ENCODE measurements at places on chromosomes 7 and 10.
A peak's percentile ranks its signal among the peaks of the same experiment; 100 is the strongest.

GRCh38 chr7:139915864-139916716 is 87.0 kb downstream of the TBXAS1 start:
- peak; percentile 98 for DNase-seq

- peak; percentile 84 for DNase-seq
These were observed 98.5 kb downstream of the CABCOCO1 start for GRCh38 chr10:61760943-61761824.

- DNase-seq = no peak
These were observed 757 bp upstream of the GRID1 start for GRCh38 chr10:86367152-86367951.

DNA sequence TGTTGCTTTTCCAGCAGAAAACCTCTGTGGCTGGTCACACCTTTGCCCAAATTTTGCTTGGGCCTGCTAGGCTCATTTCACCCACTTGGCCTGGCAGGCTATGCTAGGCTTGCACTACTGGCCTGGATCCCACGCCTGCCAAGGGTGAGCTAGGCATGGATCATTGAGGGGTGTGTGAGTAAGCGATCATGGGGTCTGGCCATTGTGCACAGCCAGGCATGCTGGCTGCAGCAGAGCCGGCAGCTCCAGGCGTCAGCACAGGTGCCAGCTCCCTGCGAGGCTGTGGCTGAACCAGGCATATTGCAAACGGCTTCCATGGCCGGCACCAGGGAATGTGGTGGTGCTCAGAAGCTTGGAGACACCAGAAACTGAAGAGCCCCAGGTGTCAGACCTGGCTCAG is 19.2 kb downstream of the CFAP70 start:
- no peak for DNase-seq

- DNase-seq = peak; percentile 6
These were observed 19.3 kb downstream of the MYO1G start for GRCh38 chr7:44959433-44959951.

- DNase-seq = peak; percentile 34
These were observed 25.6 kb downstream of the HPS6 start for GRCh38 chr10:102090772-102091171.

- DNase-seq = no peak
These were observed 17.9 kb downstream of the EBF3 start for GRCh38 chr10:129945941-129946760.

GRCh38 chr7:96495751-96496216 is 173.9 kb upstream of the SLC25A13 start:
- DNase-seq = no peak

GRCh38 chr10:111082102-111082975 is 5.5 kb downstream of the ADRA2A start:
- DNase-seq = no peak

GRCh38 chr7:37394158-37394557 is 54.5 kb downstream of the ELMO1 start:
- no peak for DNase-seq

DNA sequence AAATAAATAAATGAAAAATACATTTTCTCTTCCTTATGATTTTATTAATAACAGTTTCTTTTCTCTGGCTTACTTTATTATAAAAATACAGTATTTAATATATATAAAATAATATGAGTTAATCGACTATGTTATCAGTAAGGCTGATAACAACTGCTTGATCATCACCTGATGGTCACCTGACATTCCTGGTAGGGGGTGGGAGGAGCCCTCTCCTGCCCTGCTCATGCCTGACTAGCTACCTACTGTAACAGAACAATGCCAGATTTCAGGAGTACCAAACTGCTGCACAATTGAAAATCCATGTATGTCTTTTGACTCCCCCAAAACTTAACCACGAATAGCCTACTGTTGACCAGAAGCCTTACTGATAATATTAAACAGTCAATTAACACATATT is 1.3 kb upstream of the APBB1IP start:
- DNase-seq = no peak

- DNase-seq = no peak
These were observed 16.3 kb upstream of the ABLIM1 start for GRCh38 chr10:114674346-114674745.

DNA sequence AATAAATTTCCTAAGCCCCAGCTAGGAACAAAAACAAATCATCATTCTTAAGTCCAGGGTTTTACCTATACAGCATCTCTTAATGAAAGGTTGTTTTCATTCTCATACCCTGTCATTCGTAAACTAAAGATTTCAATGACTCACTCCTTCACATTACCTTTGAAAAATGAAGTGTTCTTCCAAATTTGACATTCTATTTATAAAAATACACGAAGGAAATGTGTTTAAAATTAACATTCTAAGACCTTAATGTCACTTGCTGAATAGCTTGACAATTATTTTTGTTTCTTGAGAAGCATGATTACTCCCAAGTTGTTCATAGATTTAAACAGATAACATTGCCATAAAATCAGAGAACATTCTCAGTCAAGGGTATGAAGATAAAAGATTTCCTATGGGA is 1188.3 kb upstream of the SORCS1 start:
- DNase-seq = no peak

GRCh38 chr10:21754410-21755011 is 220.5 kb downstream of the MLLT10 start:
- no peak for DNase-seq

DNA sequence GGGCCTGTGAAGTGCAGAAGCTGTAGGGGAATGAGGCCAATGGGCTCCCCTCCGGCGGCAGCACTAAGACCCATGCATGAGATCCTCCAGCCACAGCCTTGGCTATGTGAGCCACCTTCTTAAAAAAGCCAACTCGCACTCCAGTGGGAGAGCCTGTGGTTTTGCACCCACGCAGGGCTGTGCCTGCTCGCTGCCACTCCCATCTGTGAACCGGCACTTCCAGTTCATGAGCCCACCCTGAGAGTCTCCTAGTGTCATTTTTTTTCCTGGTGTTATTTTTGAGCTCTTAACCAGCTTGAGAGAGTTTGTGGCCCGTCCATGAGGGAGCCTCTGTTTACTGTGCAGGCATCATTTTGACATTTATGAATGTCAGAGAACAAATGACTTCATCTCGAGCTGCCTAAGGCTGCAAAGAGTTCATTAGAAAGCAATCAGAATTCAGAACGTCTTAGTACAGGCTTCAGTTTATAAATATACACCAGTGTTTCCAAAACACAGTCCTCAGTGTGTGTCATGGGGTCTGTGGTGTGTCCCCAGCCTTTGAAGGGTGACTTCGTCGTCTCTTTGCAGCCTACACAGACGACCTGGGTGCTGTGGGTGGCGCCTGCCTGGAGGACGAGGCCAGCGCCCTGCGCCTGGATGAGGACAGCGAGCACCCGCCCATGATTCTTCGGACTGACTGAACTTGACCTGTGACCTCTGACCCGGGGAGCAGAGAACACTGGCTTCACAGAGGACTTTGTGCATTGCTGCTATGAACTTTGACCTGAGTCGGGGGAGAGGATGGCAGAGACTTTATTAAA is 40.4 kb downstream of the WIPI2 start:
- no peak for DNase-seq

- DNase-seq = no peak
These were observed 6.2 kb downstream of the PRKG1 start for GRCh38 chr10:51080311-51081006.

GRCh38 chr7:147992698-147993097 is 597.9 kb upstream of the C7orf33 start:
- DNase-seq = no peak

DNA sequence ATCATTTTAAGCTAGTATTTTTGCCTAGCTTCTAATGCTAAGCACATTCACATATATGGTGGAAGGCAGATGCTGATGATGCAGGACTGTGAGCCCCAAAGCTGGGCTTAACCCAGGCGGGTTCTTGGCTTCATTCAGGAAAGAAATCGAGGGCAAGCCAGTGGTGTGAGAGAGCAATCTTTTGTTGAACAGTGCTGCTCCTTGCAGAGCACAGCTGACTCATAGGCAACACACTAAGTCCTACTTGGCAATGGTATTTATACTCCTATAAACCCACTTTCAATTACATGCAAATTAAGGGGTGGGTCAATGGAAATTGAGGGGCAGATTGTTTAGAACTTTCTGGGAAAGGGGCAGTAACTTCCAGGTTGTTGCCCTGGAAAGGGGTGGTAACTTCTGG is 42.0 kb upstream of the CELF2 start:
- DNase-seq = no peak

GRCh38 chr10:25843551-25844170 is 90.4 kb upstream of the MYO3A start:
- no peak for DNase-seq

DNA sequence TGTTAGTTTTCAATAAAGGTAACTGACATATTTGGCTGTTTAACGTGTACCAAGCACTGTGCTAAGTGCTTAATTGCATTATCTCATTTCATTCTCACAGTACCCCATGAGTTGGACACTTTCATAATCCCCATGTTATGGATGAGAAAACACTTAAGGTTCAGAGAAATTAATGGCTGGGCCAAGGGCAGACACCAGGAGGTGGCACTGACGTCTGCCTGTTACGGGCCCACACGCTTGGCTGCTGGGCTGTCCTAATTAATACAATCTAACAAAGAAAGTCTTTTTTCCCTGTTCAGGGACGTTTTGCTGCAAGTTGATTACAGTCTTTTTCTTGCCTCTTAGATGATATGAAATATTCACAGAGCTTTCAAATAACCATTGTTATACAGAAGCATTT is 16.1 kb downstream of the DYDC2 start:
- DNase-seq = no peak

- no peak for DNase-seq
These were observed 62.2 kb downstream of the XPNPEP1 start for GRCh38 chr10:109861081-109861480.

- peak; percentile 9 for DNase-seq
These were observed 61.6 kb upstream of the BTRC start for GRCh38 chr10:101292194-101293006.

All from fibroblast of skin of back (primary cell).